ENCODE measurements at places on chromosomes 12 and 14.

GRCh38 chr12:13348464-13348863 lies 151.9 kb downstream of the EMP1 start:
- no peak for DNase-seq

DNA sequence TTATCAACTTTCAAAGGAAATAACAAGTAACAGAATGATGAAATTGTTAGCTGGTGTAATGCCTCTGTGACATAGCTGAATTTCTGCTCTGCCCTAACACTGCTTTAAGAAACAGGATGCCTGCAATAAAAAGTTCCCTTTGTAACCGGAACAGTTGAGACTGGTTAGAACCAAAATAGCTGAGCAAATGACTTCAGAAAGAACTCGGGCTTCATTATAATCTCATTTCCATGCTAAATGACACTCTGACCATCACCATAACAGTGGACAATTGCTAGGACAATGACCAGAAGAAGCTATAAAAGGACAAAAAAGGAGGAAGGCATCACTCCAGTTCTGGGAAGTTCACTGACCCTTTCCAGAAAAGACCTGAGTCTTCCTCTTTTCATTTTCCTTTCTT lies 23.5 kb upstream of the PYGL start:
- DNase-seq: no peak

- DNase-seq: no peak
These were observed 40.8 kb downstream of the ARF6 start for GRCh38 chr14:49933704-49934103.

DNA sequence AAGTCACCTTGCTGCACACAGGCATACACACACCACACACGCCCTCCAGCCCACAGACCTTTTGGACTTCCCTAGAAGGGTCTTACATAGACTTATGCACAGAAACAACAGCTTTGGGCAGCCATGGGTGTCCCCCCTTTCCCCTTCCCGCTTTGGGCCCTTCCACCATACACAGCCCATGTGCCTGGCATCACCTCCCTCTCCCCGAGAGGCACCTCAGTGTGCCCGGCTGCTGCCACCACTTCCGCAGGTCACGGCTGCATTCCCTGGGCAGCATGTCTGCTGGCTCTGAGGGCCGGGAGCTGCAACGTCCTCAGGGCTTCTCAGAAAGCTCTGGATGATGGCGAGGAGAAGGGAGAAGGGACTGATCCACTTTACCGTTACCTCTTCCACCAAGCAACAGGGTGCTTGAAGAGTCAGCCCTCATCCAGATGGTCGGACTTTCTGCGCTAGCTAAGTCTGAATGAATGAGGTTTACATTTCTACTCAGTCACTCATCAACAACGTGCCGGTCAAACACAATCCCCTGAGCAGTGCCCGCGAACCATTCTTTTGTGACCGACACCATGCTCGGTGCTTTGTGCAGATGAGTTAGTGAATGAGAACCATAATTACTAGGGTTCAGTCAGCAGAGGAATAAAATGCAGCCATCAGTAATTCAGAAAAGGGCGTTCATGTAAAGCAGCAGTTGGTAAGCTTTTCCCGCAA lies 72.2 kb upstream of the BCL11B start:
- no peak for DNase-seq

DNA sequence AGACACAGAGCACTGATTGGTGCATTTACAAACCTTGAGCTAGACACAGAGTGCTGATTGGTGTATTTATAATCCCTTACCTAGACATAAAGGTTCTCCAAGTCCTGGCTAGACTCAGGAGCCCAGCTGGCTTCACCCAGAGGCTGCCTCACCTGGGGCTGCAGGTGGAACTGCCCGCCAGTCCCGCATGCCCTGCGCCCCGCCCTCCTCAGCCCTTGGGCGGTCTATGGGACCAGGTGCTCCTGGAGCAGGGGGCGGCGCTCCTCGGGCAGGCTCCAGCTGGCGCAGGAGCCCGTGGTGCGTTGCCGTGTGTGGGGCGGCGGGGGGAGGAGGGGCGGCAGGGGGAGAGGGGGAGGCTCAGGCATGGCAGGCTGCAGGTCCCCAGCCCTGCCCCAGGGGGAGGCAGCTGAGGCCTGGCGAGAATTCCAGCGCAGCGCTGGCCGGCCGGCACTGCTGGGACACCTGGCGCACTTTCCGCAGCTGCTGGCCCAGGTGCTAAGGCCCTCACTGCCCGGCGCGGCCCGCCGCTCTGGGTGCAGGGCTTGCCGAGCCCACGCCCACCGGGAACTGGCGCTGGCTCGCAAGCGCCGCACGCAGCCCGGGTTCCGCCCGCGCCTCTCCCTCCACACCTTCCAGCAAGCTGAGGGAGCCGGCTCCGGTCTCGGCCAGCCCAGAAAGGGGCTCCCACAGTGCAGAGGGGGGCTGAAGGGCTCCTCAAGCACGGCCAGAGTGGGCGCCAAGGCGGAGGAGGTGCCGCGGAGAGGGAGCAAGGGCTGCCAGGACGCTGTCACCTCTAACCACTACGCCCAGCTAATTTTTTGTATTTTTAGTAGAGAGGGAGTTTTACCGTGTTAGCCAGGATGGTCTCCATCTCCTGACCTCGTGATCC lies 3.1 kb upstream of the SLCO1B3 start:
- no peak for DNase-seq

DNA sequence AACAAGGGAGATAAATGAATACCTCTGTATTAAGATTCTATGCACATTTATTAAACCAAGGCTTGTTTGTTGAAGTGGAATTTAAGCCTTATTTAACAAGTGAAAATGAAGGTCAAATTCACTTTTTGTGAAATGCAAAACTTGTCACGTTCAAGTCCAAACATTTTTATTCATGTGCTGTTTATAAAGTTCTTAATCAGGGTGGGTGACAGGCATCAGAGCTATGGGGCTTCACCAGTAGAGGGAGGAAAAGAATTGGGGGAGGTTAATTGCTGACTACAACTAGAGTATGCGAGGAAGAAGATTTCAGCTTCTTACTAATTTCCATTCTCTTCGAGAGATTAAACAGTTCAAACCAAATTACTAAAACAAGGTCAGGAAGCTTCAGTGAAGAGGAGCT lies 9.7 kb downstream of the MOK start:
- no peak for DNase-seq

DNA sequence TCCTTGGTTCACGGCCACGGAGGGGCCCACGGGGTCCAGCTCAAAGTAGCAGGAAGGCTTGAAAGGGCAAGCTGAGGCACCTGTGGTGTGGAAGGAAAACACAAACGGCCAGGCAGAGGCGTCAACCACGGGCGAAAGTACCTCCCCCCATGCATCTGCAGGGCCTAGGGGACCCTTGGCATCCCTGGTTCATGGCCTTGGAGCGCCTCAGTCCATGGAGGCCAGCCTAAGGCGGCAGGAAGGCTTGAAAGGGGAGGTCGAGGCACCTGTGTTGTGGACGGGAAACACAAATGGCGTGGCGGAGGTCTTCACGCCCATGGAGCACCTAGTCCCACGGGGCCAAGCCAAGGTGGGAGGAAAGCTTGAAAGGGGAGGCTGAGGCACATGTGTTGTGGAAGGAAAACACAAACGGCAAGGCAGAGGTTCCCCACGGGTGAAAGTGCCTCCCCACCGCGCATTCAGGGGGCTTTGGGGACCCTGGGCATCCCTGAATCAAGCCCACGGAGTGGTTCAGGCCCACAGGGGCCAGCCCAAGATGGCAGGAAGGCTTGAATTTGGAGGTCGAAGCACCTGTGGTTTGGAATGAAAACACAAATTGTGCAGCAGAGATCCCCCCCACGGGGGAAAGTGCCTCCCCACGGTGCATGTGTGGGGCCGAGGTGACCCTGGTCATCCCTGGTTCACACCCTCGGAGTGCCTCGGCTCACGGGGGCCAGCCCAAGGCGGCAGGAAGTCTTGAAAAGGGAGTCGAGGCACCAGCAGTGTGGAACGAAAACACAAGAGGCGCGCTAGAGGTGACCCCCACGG lies 380.8 kb downstream of the ALG10 start:
- DNase-seq: no peak

- DNase-seq: no peak
These were observed 6.1 kb upstream of the CD9 start for GRCh38 chr12:6193853-6194815.

GRCh38 chr12:72273851-72274351 lies 1.7 kb downstream of the TRHDE start:
- no peak for DNase-seq

DNA sequence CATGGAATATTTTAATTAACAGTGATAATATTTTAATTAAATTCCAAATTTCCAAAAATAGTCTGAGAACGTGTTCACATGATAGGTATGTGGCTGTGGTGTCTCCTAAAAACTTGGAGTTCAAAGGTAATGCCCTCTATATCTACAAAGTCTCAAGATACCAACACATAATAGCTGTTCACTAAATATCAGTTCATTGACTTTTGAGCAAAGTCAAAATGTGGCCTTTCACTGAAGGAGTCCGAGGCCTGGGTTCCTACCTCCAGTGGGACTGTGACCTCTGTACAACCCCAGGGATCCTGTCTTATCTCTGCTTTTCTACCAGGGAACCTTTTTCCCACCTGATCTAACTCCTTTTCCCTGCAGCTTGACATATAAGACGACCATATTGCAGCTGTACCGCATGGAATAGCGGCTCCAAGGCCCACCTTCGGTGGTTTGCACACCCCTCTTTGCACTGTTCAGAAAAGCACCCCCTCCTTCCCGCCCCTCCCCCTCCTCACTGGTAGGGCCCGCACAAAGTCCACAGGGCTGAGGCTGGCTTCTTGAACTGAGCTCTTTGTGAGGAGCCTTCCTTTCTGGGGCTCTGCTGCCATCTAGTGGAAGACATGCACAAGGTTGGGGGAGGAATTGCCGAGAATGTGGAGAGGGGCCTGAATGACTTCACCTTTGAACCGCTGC lies 3.1 kb downstream of the CCND2 start:
- DNase-seq: no peak

- DNase-seq: no peak
These were observed 363.8 kb downstream of the NAV3 start for GRCh38 chr12:78194448-78194847.

GRCh38 chr14:79011091-79011919 lies 841.1 kb downstream of the NRXN3 start:
- no peak for DNase-seq

DNA sequence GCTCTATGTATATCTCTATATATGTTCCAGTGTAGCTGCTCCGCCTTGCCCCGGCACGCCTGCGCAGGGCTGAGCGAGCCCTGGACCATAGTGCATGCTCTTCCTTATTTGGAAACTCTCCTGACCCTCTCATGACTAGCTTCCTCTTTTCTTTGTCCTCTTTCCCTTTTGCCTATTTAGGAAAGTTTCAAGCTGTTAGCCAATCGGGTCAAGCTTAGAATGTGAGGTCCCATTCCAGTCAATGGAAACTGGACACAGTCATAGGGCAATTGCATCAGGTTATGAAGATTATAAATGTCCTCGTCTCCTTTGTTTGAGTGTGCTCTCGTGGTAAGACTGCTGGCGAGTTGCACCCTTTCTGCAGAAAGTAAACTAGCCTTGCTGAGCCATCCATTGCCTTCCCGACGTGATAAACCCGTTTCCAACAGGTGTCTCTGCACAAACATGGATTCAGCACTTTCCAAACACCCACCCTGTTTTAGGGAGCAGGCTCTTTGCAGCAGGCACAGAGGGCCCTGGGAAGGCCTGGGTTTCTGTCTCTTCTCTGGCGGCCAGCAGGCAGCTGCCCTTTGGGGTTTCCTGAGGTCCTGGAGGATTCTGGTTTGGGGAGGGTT lies 30.9 kb downstream of the CCDC92 start:
- no peak for DNase-seq

GRCh38 chr14:79791055-79791732 lies 420.1 kb downstream of the DIO2 start:
- no peak for DNase-seq

GRCh38 chr14:49923442-49923841 lies 30.6 kb downstream of the ARF6 start:
- no peak for DNase-seq

GRCh38 chr12:103884316-103884715 lies 43.3 kb upstream of the NT5DC3 start:
- no peak for DNase-seq

DNA sequence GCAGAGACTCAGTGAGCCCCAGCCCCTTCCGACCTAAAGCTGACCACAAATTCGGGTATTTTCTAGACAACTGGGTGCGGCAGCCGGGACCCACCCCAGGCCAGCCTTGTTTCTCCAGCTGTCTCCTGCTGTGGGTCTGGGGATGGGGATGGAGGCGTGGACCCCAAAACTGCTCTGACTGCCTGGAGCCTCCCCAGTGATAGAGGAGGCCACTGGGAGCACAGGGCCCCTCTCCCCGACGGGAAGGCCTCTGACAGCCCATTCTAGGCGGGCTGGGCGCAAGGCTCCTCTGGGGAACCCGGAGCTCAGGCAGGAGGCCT lies 38.2 kb upstream of the TDRD9 start:
- DNase-seq: no peak

DNA sequence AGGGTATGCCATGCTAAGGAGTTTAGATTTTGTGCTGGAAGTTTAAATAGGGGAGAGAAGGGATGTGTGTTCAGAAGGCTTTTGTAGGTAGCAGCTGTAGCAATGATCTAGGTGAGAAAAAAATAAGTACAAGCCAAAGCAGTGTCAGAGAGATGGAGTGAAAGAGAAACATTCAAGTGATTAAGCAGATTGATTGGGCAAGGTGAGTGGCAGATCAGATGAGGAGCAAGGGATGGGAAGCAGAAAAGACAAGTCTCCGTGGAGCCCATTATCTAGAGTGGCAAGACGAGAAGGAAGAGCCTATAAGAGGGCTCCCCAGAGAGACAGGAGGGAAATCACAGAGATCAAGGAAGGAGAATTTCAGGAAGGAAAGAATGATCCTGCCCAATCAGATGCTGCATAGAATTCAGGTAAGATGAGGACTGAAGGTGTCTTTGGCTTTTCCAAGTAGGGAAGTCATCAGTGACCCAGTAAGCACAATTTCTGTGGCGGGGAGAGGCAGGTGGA lies 133.5 kb downstream of the ETV6 start:
- DNase-seq: no peak

- DNase-seq: no peak
These were observed 61.2 kb upstream of the DYNC1H1 start for GRCh38 chr14:101903111-101903561.

DNA sequence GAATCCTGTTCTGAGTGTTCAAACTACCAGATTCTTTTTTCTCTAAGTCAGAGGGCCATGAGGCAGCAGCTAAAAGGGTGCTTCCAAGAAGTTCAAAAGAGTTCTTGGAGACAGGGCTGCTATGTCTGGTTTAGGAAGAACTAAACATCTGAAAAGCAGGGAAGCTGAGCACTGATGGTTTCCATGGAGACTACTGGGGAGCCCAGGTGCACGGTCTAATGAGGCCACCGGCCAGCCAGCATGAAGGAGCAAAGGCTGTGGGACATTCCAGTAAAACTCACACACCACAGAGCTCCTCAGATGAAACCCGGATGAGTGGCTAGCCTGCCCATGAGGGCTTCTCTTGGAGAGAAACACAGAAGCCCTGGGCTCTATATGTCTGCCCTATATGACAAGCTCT lies 97.3 kb downstream of the KCNK10 start:
- DNase-seq: no peak
